Purkinje cell (primary cell): ENCODE measurements at places on chromosomes 2 and 18. TPM values are rescaled to one million over a fixed set of nuclear protein-coding genes. Genes with fewer than 3 reads are reported as not detected.

DNAH7 gene
- polyA plus RNA-seq: 2.3 and 3.9 TPM in 2 replicates

SNTG2 gene
- polyA plus RNA-seq: 1.6 and 2.0 TPM in 2 replicates

CBLN2 gene
- 8.2 TPM in 1 of 2 replicates, not detected in the other for polyA plus RNA-seq

NFATC1 gene
- 0.17 and 0.91 TPM in 2 replicates for polyA plus RNA-seq

ADAM23 gene
- polyA plus RNA-seq: 74.9 and 105 TPM in 2 replicates

INHBB gene
- 5.3 and 8.0 TPM in 2 replicates for polyA plus RNA-seq

GPD2 gene
- 1.5 and 8.8 TPM in 2 replicates for polyA plus RNA-seq

TPRKB gene
- polyA plus RNA-seq: 107 and 138 TPM in 2 replicates

MATN3 gene
- polyA plus RNA-seq: 0.65 TPM in 1 of 2 replicates, not detected in the other

CNDP1 gene
- polyA plus RNA-seq: 2.3 and 4.6 TPM in 2 replicates

SDC1 gene
- polyA plus RNA-seq: 3.1 and 9.0 TPM in 2 replicates

GPR39 gene
- polyA plus RNA-seq: 2.0 and 3.2 TPM in 2 replicates
